Stimulated activated CD8-positive, alpha-beta memory T cell treated with anti-CD3 and anti-CD28 coated beads, Interleukin-15, amount 100 ng/mL, for 24 hours (primary cell): ENCODE measurements at places on chromosomes 1 and 21.

DNA sequence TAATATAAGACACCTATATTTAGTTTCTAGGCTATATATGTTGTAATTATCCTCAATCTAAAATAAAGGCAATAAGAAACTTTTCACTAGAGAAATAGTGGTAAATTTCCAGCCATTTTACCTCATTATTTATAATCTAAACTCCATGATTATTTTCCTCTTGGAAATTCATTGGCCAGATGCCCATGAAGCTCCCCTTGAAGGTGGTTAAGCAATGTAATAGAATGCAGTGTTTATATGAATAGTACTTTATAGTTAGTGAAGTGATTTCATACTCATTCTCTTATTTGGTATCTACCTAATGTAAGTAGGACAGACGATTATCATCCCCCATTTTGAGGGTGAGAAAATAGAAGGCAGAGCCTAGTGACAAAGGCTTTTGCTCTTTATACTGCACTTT lies 26.5 kb downstream of the NFYC start:
- DNase-seq, result no peak

- no peak for DNase-seq
Observed at GRCh38 chr1:101238031-101238628, 1.3 kb downstream of the S1PR1 start.

DNA sequence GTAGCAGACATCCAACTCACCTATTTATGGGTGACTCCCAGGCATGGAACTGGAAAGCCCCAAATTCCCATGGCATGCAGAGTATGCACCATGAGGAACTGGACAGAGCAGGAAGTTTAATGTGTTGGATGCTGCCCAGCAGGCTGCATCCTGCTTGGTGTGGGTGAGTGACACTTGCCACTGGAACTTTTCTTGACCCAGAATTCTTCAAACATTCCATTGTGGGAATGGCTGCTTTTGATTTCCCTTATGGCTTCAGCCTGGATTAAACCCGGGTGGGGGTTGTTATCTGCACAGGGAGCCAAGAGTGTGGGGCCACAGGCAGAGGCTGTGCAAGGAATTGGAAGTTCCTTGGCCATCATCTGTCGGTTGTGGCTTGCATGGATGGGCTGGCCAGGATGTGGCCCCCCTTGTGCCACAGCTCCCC lies 26.9 kb upstream of the BACE2 start:
- DNase-seq, result no peak

GRCh38 chr1:91454136-91454535 lies 46.5 kb upstream of the CDC7 start:
- DNase-seq, result no peak

DNA sequence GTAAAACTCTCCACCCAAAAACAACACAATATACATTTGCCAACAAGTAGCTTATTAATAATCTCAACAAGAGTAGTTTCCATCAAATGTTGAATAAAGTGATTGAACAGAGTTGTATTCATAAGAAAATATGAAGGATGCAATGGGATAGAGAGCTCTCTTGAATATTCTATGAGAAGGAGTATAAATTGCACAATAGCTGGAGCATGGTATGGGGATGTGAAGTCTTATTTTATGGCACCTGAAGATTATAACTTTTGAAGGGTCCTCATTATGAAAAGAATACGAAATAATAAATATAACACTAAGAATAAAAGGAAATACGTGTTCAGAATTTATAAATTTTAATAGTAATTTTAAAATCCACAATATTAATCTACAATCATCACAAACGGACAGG lies 1415.1 kb downstream of the KCNT2 start:
- no peak for DNase-seq

DNA sequence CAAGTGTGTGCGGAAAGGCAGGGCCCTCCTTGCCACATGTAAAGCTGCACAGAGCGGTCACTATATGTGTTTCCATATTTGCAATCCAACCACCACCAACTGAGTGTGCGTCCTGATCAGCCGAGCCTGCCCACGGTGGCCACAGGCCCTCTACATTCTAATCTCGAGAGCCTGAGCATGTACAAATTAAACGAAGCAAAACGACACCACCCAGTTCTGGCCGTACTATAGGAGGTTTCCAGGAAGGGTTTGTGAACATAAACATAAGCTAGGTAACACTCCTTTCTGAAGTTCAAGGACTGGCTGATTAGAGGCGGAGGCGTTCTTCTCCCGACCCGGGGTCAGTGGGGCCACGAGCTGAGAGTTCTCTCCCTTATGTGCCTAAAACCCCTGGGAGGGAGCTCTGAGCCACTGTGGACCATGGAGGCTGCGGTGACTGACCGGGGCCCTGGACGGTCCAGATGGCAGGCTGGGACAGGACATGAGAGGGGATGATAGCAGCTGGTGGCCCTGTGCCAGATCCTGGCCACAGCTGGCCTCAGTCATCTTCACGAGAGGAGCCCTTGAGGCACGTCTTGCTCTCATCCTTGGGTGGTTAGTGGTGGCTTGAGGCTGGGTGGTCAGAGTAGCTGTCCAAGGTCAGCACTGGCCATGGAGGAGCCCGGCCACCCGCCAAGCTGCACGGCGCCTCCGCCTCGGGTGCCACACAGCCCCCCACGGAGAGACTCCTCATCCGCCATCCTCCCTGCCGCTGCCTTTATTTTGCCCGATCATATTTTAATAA lies 39.1 kb upstream of the TRAPPC10 start:
- no peak for DNase-seq

GRCh38 chr1:216904471-216904870 lies 181.2 kb upstream of the ESRRG start:
- no peak for DNase-seq

DNA sequence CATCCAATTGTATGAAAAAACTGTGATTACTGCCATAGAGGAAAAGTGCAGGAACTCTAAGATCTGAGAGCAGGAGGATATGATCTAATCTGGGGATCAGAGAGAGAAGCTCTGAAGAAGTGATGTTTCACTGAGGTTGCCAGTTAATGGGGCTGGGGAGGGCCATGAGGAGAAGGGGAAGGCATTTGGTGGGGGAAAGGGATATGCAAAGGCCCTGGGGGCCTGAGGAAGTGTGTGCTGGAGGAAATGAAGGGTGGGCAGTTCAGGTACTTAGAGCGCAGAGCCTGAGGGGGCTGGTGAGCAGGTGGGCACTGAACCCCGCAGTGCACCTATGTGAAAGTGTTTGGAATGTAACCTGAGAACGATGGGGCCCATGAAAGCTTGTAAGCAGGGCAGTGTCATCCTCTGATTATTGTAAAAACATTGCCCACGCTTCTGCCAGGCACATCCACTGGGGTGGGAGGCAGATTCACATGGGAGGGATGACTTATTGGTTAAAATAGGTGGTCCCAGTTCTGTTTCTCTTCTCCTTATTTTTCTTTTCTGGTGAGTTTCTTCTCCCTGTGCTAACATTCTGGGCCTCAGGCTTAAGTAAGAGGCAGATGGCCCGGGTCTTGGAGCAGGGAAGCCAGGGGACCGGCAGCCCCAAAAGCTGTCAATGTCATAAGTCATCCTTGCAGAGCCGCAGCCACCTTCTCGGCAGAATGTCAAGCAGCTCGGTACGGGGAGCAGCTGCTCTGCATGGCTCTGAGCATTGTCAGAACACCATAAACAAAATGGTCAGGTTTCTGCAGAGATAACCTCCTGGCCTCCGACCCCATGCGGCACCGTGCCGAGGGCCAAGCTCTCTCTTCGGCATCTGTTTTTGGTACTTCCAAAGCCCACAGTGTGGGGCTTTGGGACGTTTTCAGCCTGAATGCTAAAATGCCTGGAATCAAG lies 492.0 kb upstream of the VAMP3 start:
- DNase-seq, result no peak

DNA sequence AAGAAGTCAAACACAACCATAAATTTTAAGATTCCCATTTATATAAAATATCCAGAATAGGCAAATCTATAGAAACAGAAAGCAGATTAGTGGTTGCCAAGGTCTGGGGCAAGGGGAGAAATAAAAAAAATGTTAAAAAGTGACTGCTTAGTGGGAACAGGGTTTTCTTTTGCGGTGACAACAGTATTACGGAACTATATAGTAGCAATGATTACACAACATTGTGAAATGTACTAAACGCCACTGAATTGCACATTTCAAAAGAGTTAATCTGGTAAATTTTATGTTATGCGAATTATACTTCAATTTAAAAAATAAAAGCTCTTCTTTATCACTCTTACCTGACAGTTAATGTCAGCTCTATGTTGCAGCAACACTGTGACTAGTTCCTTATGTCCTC lies 105.2 kb downstream of the ACBD6 start:
- no peak for DNase-seq
